ENCODE measurements at places on chromosomes 2 and 18.

DNA sequence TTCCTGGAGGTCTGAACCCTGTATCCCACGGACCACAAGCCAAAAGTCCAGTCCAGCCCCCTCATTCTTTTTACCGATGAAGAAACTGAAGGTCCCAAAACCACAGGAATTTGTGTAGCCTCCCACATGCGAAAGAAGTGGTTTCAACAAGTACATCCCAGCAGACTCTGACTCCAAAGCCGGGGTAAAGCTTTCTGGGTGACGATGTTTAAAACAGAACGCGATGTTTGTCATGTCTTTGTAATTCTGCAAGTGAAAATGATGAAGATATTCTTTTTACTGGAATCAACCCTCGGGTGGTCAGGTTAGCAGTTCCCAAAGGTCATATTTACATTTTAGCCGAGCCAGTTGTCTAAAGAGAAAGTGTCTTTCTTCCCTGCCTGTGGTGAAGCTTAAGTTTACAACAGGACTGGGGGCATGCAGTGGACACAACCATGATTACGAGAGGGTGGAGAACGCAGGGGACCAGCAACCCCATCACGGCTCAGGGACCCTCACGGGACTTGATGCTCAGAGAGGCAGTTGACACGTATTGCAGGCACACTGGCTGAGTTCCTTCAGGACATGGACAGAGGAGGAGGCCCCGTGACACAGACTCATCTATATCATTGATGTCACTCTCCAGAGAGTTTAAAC, 17.8 kb upstream of the TMEM131 start:
- no peak for DNase-seq

DNA sequence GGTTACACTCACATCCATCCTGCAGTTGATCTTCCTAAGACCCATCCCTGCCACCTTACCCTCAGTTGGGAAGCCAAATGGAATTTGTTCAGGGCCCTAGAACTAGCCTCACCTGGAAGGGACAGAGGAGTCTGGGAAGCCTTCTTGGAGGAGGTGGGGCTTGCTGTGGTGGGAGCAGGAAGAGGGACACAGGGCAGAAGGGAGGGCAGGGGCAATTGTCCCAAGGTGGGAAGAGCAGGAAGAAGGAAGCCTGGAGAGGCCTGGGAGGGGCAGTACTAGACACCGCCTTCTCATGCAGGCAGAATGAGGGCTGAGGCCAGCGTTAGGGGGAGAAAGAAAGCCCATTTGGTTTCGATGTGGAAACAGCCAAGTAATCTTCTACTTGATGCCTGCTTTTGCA, 34.1 kb upstream of the ASPRV1 start:
- DNase-seq = no peak

- peak; percentile 55 for DNase-seq
These were observed 857 bp downstream of the DYM start for GRCh38 chr18:49459404-49460171.

DNA sequence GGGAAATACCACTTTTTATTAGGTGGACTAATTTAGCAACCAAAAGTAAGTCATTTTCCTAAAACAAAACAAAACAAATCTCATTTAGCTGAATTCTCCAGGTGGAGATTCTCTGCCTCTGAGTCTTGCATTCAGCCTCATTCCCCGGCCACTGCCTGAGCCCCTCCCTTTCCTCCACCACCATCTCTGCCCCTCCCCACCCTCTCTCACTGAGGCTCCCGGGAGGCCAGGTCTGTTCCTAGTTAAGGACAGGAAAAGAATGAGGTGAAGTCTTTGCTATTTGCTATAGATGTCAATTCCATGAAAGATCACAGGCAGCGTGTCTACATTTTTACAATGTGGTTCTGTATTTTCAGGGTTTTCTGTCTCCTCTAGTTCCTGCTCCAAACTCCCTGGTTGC, 83.0 kb upstream of the SOX11 start:
- DNase-seq = no peak

DNA sequence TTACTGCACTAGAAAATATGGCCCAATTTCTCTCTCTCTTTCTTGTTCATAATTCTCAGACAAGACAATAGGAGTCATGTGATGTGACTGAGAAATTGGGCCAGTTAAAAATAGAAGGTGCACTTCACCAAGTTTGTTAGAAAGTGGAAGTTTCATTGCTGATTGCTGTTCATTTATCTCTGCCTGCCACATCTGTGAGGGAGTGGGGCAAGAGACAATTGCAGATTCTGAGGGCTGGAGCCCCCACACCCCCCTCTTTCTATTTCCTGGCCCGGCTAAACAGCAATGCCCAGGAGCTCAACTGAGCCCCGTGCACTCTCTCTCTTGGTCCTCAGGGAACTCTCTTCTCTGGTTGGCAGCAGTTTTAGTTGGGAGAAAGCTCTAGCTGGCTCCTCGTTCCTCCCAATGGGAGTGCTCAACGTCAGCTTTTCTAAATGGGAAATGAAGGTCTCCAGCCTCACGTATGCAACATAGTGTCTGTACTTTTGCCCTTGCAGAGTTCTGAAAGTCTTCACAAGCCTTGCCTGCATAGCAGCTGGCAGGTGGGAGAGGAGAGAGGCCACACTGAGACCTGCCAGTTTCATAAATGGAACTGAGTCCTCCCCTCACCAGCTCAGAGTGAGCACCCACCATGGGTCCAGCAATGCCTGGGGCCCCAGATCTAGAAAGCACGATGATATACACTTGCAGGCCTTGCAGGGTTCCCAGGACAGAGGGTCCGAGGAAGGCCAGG, 115.7 kb downstream of the MYCN start:
- DNase-seq = peak; percentile 61

GRCh38 chr2:64601034-64601754, 52.5 kb downstream of the SERTAD2 start:
- DNase-seq = no peak

- DNase-seq = no peak
These were observed 48.5 kb downstream of the IL1R2 start for GRCh38 chr2:102040229-102040628.

All from hematopoietic multipotent progenitor cell treated with erythropoietin and hydrocortisone succinate and interleukin-3 and kit ligand, for 6 days (in vitro differentiated cells).